SK-N-MC (cell line): ENCODE measurements at places on chromosomes 7 and 10.

DNA sequence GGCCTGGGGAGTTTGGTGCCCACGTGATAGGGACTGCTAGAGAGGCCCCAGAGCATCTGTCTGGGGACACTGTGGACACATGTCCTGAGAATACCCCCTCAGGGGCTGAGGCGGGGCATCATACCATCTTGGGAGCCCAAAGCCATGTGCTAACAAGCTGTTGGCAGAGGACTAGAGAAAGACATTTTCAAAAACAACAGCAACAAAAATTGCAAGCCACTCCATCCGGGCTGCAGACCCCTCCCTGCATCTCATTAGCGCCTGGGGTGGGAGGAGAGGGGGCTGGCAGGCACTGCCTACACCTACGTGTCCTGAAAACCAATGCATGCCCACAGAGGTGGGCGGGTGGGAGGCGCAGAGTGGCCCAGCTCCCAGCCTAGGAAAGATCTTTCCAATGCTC, 507.4 kb upstream of the PODXL start:
- no peak for DNase-seq

DNA sequence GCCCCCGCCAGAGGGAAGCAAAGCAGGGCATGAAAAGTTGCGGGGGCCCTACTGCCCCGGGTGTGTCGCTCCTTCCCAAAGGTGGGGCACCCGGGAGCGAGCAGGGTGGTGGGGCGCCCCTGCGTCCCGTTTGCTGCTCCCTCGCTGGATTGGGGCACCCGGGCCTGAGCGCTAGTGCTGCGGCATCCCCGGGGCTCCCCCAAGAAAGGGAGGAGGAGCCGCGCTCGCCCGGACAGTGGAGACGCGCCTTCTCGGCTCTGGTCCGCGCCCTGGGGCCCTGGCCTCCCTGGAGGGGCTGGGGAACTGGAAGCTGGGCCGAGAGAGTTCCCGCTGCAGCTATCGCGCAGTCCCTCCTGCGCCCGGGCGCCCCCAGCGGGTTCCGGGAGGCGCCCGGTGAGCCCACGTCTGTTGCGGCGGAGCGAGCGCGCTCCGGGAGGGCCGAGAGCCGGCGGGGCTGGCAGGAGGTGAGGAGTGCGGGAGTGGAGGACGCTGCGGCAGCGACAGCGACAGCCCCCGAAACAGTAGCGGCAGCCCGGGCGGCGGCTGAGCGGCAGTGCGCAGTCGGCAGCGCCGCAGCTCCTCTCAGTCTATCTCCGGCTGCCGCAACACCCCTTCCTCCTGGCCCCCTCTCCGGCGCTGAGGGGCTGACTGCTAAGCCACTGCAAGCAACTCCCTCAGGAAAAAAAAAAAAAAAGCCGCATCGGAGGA, 504 bp upstream of the BMPER start:
- no peak for DNase-seq

DNA sequence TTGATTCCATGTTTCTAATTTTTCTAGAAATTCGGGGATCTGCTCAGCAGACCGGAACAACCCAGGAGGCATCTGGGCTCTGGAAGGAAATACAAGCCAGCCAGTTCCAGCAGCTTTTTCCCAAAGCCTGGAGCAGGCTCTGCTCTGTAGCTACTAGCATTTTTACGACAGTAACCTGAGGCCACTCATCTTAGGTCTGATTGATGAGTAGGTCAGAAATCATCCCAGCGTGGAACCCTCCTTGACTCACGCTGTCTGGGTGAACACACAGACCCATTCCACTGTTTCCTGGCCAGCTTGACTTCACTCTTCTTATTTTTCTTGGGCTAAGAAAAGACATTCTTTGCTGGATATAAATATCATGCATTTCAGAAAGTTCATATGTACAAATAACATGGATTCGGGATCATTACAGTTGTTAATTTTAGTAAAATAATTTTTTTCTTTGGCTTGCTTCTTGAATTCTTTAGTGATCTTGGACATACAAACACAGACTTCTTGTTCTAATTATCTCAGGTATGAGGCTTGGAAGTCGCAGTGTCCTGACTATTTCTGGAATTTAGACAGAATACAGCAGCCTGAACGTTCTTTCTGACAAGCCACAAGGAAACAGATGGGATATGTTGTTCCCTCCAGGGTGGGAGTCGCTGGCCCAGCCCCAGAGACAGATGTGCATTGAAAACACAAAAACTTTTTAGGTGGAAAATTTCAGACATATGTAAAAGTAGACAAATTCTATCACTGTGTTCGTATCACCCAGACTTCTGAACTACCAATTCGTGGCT, 54.6 kb upstream of the PITRM1 start:
- no peak for DNase-seq

GRCh38 chr10:128324058-128324827, 198.0 kb upstream of the MKI67 start:
- DNase-seq, result no peak

- no peak for DNase-seq
These were observed 176.5 kb downstream of the CSTF2T start for GRCh38 chr10:51522858-51523257.
